ENCODE measurements at places on chromosomes 4 and X.
A peak's percentile ranks its signal among the peaks of the same experiment; 100 is the strongest.

GRCh38 chr4:95027905-95028618 lies 270.3 kb downstream of the BMPR1B start:
- no peak for DNase-seq

- no peak for DNase-seq
Observed at GRCh38 chr4:55910140-55910539, 38.6 kb upstream of the CEP135 start.

GRCh38 chr4:165398570-165398969 lies 19.8 kb downstream of the CPE start:
- no peak for DNase-seq

GRCh38 chr4:780716-781492 lies 45.0 kb downstream of the CPLX1 start:
- DNase-seq = no peak

DNA sequence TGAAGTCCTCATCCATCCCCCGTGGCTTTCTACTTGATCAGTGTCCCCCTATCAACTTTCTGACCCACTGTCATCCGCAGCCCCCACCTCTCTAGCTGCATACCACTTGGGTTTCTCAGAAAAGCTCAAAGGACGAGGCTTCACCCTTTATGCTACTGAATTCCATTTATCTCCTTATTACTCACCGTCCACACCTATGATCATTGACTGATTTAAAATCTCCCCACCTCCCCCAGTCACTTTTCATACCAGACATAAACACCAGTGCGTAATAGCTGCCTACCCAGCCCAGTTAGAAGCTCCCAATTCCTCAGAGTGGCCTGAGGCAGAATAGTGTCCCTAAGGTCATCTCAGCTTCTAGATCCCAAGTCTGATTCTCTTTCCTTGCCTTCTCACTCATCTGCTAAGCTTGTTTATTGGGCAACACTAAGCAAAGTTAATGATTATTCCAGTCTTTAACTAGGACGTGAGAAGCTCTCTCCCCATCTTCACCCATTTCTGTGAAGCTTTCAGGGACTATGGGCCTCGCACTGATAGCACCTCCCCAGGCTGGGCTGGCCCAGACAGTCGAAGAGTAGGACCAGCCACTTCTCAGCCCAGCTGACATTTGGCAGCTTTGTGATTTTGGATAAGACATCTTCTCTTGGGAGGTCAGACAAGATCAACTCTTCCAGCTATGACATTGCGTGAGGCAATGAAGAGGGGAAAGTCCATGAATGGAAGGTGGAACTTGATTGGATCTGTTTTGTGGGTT lies 7.2 kb upstream of the DDX60L start:
- DNase-seq = no peak

DNA sequence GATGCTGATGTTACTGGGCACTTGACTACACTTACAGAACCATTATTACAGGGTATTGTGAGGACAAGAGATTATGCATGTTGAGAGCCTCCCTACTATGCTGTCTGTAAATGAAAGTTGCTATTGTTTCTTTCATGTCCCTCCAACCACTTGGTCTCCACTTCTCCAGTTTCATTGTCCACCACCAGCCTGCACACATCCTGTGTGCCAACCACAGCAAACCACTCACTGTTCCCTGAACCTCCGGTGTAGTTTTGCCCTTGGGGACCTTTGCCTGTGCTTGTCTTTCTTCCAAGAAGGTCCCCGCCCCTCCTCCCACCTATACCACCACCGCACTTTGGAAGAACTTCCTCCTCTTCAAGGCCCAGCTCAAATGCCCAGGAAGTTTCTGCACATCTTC lies 43.1 kb upstream of the AFF2 start:
- no peak for DNase-seq

GRCh38 chr4:97952763-97953162 lies 190.5 kb downstream of the STPG2 start:
- DNase-seq = no peak

GRCh38 chr4:25834411-25835107 lies 28.2 kb downstream of the SEL1L3 start:
- DNase-seq = no peak

DNA sequence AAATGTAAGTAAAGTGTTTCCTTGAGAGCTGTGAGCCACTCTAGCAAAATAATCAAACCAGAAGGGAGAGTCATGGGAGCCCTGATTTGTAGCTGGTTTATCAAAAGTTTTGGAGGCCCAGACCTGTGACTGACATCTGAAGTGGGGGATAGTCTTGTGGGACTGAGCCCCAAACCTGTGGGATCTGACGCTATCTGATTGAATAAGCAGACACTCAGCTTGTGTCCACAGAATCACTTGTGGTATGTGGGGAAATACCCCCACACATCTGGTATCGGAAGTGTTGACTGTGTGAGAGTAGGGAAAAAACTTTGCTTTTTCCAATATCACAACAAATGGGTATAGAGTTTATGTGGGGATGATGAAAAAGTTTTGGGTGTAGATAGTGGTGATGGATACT lies 35.4 kb downstream of the FUNDC1 start:
- DNase-seq = no peak

DNA sequence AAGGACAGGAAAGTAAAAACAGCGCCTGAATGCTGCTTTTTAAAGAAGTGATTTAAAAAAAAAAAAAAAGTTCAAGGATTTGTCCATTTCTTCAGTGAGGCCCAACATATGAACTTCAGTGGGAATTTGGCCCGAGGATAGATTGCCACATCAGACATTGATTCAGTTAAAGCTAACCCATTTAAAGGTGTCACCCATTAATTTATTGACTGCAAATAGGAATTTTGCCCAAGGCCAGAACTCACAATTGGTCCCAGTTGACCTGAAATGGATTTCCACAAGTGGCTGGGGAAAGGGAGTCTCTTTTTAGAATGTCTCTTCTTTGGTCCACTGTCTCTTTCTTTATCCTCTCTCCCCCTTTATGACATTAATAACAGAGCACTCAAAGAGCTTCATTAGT lies 86.5 kb upstream of the RPL34 start:
- DNase-seq = no peak

GRCh38 chr4:182015893-182016292 lies 227.3 kb upstream of the TENM3 start:
- DNase-seq = no peak

DNA sequence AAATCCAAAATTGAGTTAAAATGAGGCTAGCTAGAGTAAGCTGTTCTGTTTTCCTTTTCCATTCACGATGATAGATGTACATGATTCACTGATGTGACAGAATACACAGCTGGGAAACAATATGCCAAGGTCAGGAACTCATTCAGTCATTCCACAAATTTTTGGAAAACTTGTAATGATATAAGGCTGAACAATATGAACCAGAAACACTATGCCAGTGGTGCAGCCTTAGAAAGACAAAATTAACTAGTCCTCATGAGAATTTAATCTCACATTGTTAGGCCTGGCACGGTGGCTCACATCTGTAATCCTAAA lies 50.0 kb upstream of the NDST3 start:
- no peak for DNase-seq

DNA sequence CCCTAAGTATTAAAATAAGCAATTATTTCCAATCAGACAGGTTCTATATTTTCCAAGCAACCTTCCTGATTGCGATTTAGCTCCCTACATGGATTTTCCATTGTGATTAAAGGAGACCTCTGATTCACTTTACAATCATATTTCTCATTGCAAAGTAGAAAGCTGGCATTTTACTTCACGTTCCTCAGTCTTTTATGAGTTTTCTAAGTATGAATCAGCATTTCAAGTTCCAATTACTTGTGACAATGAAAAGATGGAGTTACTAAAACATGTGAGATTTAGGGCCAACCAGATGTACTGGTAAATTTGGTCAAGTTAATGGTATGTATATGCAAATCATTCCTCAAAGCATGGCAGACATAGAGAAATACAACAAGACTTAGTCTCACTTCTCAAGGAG lies 206.2 kb downstream of the KCNIP4 start:
- DNase-seq = no peak

DNA sequence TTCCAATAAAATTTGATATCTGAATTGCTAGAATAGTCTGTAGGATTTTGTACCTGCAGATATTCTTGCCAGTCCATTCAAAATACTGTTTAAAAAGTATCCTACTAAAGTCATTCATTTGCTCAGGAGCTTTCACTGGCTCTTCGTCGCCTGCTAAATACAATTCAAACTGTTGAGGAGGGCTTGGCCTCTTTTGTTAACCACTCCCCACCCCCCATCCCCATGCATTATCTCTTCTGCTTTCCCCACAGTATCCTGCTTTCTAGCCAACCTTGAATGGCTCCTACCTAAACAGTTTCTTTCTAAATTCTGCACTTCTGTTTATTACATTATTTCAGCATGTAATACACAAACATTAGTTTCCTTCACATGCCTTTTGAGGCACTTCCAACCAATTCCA lies 230.8 kb downstream of the CPE start:
- DNase-seq = no peak

GRCh38 chr4:87370068-87370467 lies 20.9 kb downstream of the HSD17B11 start:
- no peak for DNase-seq

GRCh38 chrX:358651-359143 lies 28.0 kb downstream of the PPP2R3B start:
- DNase-seq = no peak

- DNase-seq = no peak
Observed at GRCh38 chr4:71136071-71136470, 142.6 kb downstream of the DCK start.

GRCh38 chr4:86220121-86220520 lies 139.7 kb downstream of the MAPK10 start:
- no peak for DNase-seq

GRCh38 chr4:150518559-150518958 lies 63.4 kb upstream of the MAB21L2 start:
- DNase-seq = no peak

- no peak for DNase-seq
Observed at GRCh38 chr4:149077181-149077580, 635.0 kb upstream of the NR3C2 start.

DNA sequence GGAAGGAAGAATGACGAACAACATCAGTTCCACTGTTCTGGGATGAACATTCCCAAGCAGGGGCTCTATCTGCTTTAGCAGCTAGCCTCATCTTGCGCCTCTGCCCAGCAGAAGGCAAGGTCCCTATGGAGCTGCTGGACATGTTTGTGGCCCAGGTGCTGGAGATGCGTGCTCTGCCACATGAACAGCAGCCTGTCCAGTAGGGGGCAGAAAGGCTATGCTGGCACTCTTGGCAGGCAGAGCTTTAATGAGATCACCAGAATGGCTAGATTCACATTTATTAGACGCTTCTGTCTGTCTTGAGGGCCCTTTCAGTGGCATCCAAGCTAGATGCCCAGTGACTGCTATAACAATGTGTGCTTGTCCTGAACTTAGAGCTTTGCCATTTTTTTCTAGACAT lies 1826.0 kb downstream of the STIM2 start:
- no peak for DNase-seq

- DNase-seq = no peak
Observed at GRCh38 chr4:152478461-152479237, 57.2 kb downstream of the FBXW7 start.

- DNase-seq = no peak
Observed at GRCh38 chr4:5112333-5113095, 61.2 kb downstream of the STK32B start.

DNA sequence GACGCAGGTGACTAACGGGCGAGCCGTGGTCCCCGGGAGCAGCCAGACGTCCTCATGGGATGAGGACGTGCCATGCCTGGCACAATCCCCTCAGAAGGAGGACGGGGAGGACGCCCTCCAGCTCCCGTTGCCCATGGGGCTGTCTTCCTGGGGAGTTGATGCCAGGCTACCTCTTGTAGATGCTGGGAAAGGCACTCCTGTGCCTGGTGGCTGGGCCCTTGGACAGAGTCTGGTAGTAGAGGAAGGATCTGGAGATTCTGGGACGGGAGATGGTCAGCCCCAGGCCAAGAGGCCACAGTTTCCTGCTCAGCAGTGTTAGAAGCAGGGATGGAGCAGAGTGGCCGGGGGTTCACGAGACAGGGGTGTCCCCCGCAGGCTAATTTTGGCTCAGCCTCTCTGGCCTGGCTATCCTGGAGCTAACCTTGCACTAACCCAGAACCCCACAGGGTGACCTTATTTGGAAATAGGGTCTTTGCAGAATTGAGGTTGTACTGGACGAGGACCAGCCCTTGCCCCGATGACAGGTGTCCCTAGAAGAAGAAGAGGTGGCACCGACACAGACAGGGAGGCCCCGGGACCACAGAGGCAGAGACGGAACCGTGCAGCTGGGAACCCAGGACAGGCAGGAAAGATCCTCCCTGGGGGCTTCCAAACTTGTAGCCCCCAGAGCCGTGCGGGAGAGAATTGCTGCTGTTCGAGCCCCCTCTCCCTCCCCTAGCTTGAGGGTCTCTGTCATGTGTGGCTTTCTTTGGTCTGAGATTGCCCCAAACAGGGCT lies 50.1 kb upstream of the ADRA2C start:
- no peak for DNase-seq

DNA sequence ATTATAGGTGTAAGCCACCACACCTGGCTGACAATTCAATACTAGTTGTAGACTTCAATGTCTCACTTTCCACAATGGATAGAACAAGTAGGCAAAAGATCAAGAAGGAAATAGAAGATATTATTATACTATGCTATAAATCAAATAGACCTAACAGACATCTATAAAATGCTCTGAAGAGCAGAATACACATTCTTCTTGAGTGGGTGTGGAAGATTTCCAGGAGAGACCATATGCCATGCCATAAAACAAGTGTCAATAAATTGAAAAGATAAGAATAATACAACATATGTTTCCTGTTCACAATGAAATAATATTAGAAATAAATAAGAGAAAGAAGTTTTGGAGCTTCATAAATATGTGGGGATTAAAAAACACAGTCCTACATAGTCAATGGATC lies 179.3 kb upstream of the AMOT start:
- no peak for DNase-seq

- peak; percentile 38 for DNase-seq
Observed at GRCh38 chr4:2786152-2786671, 6.7 kb upstream of the SH3BP2 start.

DNA sequence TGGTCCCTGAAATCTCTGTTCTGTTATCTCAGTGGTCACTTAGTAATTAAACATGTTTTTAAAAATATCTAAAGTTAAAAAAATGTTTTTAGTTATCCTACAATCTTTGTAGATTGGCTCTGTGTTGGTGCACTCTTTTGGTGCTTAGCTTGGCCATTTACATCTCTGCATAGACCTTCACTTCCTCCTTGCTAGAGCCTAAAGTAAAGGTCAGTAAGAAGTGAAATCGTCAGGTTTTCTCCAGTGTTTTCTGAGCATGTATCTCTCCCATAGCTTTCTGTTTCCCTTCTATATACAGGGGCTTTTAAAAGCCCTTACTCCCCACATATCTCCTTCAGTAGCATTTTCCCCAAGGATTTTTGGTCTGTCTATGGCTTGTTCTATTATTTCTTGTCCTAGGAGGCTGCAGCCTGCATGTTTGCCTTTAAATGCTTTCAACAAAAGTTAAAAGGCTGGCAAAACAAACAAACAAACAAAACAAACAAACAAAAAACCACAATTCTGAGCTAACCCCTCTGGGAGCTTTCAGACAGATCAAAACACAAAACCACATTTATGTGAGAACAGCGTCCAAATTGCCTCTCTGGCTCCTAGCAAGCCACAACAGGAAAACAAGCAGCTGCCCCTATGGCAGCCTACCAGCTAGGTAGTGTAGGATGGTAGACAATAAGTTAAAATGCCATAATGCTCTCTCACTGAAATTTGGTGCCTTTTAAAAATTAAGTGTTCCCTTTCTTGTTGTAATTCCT lies 27.3 kb upstream of the GPRASP2 start:
- DNase-seq = peak; percentile 0

All from GM12878 (cell line).